ENCODE measurements at places on chromosomes 2 and 18. TPM values are rescaled to one million over a fixed set of nuclear protein-coding genes. Genes with fewer than 3 reads are reported as not detected.

IL1RL2 gene
- 4.6 TPM for total RNA-seq

FBXO48 gene
- total RNA-seq: 3.0 TPM

GRCh38 chr2:215521031-215521430, 85.2 kb upstream of the FN1 start:
- DNase-seq: no peak

- no peak for DNase-seq
These were observed 312.3 kb upstream of the PKDCC start for GRCh38 chr2:41735476-41735875.

DNA sequence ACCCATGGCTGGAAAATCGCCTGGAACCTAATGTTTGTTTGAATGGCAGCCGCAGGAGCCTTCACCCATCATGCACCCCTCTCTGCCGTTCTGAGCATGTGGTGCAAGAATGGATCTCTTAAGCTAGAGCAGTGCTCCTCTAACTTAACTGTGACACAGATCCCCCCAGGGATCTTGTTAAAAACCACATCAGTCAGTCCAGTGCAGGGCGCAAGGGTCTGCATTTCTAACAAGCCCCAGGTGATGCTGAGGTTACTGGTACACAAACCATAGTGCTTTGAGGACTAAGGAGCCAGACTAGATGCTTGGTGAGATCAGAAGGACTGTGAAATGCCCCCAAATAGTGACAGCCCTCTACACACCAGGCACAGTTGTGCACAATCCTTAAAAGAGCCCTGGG, 87.1 kb upstream of the KCTD1 start:
- no peak for DNase-seq

DNA sequence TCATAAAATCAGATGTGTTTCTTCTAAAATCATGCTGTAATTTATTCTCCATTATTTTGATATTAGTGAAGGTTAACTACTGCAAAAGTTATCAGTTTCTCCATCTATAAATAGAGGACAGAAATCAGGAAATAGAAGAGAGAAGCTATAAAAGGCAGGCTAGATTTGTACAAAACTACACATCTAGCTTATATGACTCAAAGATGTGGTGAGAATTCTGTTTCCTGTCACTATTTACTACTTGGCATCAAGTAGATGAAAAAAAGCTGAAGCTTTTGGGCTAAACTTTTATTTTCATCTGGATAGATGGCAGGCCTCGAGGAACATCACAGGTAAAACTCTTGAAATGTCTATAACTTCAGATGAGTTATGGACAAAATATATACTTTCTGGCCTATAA, 49.8 kb upstream of the NAB1 start:
- no peak for DNase-seq

- no peak for DNase-seq
These were observed 68.6 kb downstream of the MTCL1 start for GRCh38 chr18:8773980-8774379.

GRCh38 chr2:236718207-236718992, 148.8 kb downstream of the ACKR3 start:
- DNase-seq: no peak

KCNE4 gene
- total RNA-seq: 8.5 TPM

DNA sequence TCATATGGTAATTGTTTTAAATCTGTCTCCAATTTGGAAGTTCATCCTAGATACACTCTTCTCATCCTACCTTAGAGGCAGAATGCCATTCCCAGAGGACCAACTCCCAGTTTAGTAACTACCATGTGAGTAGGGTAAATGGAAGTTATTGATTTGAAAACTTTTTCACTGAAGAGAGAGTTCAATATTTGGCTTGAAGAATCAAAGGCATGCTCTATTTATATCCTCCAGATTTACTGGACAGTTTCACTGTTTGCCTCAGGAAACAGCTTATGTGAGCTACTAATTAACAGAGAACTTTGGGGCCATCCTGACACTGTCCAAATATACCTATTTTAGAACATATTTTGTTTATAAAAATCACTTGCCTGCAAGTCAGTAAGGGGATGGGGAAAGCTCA, 607.2 kb upstream of the GYPC start:
- no peak for DNase-seq

DNA sequence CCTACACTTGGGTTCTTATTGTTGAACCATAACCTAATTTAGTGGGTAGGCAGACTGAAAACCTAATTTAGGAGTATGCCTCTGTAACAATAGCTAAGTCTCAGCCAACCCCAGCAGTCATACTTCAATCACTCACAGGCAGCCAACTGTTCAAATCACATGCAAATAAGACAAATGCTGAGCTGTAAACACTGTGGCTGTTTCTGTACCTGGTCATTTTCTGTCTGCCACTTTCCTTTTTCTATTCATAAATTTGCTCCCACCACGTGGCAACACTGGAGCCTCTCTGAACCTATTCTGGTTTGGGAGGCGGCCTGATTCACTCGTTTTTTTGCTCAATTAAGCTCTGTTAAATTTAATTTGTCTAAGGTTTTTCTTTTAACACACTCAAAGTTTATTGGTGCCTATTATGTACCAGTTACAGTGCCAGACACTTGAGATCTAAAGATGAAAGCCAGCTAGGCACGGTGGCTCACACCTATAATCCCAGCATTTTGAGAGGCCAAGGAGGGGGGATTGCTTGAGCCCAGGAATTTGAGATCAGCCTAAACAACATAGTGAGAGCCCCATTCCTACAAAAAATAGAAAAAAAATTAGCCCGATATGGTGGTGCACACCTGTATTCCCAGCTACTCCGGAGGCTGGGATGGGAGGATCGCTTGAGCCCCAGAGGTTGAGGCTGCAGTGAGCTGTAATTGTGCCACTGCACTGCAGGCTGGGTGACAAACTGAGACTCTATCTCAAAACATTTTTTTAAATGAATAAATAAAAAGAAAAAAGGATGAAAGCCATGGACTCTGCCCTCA, 41.1 kb downstream of the THNSL2 start:
- no peak for DNase-seq

DNA sequence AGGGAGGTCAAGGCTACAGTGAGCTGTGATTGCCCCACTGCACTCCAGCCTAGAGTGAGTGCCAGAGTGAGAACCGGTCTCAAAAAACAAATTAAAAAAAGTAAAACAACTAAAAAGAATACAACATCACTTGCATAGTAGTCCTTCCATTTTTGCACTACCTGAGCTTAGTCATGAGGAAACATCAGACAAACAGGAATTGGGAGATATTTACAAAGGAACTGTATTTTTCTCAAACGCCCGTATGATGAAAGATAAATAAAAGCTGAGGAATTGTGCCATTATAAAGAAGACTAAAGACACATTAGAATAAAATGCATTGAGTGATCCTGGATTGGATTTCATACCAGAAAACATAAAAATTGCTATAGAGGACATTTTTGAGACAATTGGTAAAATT, 50.0 kb upstream of the ATP8B1 start:
- DNase-seq: no peak

- DNase-seq: no peak
These were observed 39.3 kb downstream of the NGEF start for GRCh38 chr2:232973796-232974195.

GRCh38 chr2:227886149-227886548, 14.7 kb downstream of the DAW1 start:
- DNase-seq: no peak

DNA sequence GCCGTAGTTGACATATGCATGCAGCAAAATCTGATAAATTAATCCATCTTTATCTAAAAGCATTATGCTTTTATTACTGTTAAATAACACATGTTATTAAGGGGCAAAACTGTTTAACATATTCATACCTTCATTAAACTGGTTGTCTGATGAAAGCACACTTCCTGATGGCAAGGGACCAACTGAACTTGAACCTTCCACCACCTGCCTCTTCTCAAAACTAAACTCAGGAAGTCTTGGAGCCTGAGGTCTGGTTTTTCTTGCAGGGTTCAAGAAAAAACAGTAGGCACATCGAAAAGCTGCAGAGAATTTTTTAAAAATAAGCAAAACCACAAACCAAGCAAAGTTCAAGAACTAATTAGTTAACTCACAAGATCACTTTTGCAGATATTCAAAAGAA, 64.9 kb downstream of the LNPK start:
- no peak for DNase-seq

RPRM gene
- total RNA-seq: 8.5 TPM

DNA sequence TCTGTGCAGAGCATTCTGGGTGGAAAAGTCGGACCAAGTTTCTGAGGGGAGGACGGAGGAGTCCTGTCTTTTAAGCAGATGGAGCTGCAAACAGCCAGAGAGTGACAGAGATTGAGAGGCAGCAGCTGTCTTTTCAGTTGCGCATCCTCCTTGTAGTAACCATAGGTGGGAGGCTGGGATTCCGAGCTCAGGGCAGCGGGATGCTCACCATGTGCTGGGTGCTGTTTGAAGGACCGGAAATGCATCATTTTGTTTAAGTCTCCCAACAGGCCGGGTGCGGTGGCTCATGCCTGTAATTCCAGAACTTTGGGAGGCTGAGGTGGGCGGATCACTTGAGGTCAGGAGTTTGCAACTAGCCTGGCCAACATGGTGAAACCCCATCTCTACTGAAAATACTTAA, 93.4 kb downstream of the AGAP1 start:
- no peak for DNase-seq

CXCR4 gene
- 11.5 TPM for total RNA-seq

PTPRN gene
- total RNA-seq: 168 TPM

- no peak for DNase-seq
These were observed 539.0 kb downstream of the ARHGAP15 start for GRCh38 chr2:143668234-143668633.

DNA sequence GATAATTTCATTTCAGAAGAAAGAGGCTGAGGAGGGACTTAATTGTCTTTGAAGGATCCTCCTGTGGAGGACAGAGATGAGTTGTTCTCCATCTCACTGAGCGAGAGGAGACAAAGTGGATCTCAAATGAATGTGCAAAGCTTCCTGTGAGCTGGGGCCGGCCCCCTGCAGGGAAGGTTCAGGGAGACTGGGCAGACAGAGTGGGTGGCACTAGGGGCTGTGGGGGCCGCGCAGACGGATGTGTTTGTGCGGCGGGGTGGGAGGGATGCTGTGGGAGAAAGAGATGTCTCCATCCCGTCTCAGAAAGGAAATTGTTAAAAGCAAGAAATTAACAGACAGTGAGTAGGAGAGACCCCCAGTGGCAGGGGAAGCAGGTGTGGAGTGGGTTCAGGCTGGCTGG, 29.1 kb downstream of the KLHL29 start:
- no peak for DNase-seq
